ENCODE measurements at places on chromosomes 3 and 15.

DNA sequence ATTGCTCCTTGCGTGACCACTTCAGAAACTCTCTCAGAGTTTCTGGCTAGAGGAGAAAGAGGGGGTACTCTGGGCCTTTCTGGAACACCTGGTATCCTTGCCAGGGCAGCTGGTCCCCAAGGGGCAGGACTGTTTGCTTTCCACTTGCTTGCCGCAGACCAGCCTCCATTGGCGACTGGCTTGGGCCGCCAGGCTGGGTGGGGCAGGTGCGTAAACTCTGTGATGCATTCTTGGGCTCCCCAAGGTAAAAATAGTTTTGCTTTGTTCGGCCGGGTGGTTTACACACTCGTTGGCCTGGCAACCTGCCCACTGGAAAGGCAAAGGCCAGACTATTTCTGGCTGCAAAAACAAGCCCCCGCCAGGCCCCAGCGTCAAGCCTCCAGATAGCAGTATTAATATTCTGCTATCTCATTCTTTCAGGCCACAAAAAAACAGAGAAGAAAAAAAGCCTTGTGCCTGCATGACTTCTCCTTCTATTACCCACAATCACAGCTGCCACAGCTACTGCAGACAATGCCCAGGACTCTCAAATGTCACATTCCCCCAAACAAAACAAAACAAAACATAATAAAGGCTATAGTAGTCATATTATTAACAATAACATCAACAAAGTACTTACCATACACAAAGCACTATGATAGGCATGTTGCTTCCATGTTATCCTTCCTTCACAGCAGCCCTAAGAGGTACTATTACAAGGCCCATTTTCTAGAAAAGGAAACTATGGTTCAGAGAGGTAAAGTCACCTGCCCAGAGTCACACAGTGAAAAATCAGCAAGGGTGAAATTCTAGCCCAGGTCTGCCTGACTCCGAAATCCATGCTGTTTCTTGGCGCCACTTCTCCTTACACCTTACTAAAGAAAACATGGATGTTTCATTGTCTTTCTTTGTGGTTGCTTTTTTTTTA is 14.0 kb upstream of the SSUH2 start:
- peak; percentile 23 for DNase-seq

DNA sequence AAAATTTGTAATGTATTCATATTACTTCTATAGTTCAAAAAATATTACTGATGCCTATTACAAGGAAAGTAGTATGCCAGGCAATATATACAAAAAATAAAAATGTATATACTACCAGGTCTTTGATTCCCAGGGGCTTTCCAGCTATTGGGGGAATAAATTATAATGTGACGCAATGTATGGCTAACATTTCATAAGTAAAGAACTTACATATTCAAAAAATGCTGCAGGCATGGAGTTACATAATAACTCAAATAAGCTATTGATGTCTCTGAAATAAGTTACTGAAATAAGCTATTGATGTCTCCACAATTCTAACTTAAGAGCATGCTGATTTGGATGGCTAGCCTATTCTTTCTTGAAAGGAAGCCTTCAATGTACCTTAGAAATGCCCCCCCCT is 30.2 kb downstream of the MCCC1 start:
- DNase-seq: no peak

DNA sequence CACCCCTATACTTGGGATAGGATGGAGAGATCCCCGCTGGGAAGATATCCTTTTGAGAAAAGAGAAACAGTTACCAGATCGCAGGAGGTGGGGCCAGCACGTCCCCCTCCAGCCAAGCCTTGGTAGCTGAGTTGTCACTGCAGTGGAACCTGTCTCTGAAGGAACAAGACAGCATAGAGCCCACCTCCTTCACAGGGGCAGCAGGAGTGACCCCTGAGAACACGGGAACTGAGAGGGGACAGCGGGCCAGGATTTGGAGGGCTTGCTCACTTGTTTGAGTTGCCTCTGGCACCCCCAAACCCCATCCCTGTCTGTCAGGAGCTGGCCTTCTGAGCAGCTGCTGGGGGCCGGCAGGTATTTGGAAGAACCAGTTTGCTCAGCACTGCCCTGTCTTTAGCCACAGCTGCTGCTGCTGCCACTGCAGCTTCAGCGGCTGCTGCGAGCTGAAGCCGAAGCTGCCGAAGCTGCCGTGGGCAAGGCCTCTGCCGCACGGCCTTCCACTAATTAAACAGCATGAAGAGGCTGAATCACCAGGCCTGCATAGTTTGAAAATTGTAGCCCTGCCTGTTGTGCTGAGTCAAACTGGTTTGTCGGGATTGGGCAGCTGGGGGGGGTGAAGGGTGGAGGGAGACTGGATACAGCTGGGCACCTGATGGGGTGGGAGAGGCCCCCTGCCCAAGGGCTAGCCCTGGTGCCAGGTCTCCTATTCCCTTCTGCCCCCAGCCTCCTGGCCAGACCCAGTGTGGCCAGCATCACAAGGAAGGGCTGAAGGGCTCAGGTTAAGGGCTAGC is 4.0 kb downstream of the EPHB3 start:
- peak; percentile 79 for DNase-seq

- DNase-seq: no peak
Observed at GRCh38 chr3:23209103-23209502, 6.0 kb downstream of the UBE2E2 start.
